ENCODE measurements at places on chromosomes 4 and X. TPM values are rescaled to one million over a fixed set of nuclear protein-coding genes. Genes with fewer than 3 reads are reported as not detected.

The RBMX gene
- total RNA-seq: 308 TPM

The NOCT gene
- total RNA-seq: 5.5 TPM

The CFAP99 gene
- total RNA-seq: 0.19 TPM

The SPP1 gene
- total RNA-seq: 44.2 TPM

The TRMT2B gene
- 15.3 TPM for total RNA-seq

The FAM199X gene
- 9.7 TPM for total RNA-seq

The FAM149A gene
- total RNA-seq: 3.8 TPM

The TAF7L gene
- 0.19 TPM for total RNA-seq

The NSUN7 gene
- 1.3 TPM for total RNA-seq

The ETDB gene
- total RNA-seq: not detected

The PHOX2B gene
- total RNA-seq: not detected

The MEPE gene
- total RNA-seq: 0.24 TPM

The DCAF4L1 gene
- 0.09 TPM for total RNA-seq

The UNC5C gene
- 1.8 TPM for total RNA-seq

The SULT1E1 gene
- total RNA-seq: 7.8 TPM

The PAGE1 gene
- not detected for total RNA-seq

The ZBTB49 gene
- total RNA-seq: 4.5 TPM

The EIF2S3 gene
- total RNA-seq: 168 TPM

The ARMCX2 gene
- 11.5 TPM for total RNA-seq

The RAB9B gene
- total RNA-seq: 1.5 TPM

The DACH2 gene
- total RNA-seq: 0.05 TPM

The ATG4A gene
- total RNA-seq: 14.7 TPM

The KLHL4 gene
- 1.7 TPM for total RNA-seq

- no peak for DNase-seq
These were observed 68.8 kb downstream of the ATXN3L start for GRCh38 chrX:13250826-13251580.

- no peak for DNase-seq
These were observed 386.9 kb upstream of the MAOA start for GRCh38 chrX:43269201-43269600.

- no peak for DNase-seq
These were observed 167.2 kb downstream of the BTC start for GRCh38 chr4:74627093-74627492.

GRCh38 chr4:90597927-90598326 lies 470.7 kb downstream of the CCSER1 start:
- no peak for DNase-seq

- no peak for DNase-seq
These were observed 85.9 kb downstream of the MAOA start for GRCh38 chrX:43741843-43742573.

GRCh38 chr4:21202959-21203358 lies 502.7 kb downstream of the PACRGL start:
- no peak for DNase-seq

GRCh38 chr4:112144546-112145325 lies 518 bp upstream of the FAM241A start:
- no peak for DNase-seq

DNA sequence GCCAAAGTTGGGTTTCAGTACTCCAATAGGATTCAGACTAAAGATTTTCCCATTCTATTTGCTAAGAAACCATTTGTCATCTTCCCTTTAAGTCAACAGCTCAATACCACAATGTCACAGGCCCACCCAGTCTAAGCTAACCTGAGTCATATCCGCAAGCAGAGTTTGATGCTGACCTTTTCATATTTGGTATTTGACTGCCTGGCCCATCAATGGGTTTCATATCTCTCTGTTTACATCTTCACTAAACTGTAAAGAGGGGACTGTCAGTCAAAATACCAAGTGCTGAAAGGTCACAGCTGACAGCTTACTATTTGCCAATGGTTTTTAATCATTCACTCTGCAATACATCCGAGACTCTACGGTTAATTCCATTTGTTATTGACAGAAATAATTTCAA lies 707.5 kb upstream of the ACTRT1 start:
- no peak for DNase-seq

DNA sequence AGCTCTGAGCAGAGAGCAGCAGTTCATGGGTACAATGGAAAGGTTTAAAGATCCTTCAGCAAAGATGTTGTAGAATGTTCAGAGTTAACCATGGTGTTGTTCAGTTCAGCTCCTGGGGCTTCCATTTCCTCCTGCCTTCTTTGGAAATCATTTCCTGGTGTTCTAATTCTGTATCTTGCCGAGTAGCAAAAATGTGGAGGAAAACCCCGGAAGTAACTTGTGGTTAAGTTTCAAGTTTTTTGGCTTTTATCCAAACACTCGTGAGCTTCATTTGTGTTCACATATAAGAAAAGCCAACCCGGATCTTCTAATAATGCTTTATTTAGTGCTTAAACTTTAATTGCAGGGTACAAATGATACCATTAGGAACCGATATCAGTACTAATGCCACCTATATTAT lies 33.6 kb upstream of the ARX start:
- DNase-seq: no peak

DNA sequence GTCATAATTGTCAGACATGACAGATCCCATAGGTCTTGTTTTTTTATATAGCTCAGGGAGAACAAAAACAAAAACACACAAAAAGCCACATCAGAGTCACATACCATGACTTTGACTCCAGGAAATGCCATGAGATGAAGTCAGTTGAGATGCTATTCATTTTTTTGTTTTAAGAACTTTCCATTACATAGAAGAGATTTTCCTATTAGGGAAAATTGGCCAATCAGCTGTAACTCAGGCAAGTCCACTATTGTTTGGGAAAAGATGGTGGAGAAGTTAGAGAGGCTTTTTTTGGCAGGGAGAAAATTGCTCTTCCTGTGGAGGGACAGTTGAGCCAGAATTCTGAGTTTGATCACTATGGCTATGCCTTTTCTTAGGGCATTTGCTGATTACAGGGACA lies 72.6 kb downstream of the SMARCA5 start:
- no peak for DNase-seq

DNA sequence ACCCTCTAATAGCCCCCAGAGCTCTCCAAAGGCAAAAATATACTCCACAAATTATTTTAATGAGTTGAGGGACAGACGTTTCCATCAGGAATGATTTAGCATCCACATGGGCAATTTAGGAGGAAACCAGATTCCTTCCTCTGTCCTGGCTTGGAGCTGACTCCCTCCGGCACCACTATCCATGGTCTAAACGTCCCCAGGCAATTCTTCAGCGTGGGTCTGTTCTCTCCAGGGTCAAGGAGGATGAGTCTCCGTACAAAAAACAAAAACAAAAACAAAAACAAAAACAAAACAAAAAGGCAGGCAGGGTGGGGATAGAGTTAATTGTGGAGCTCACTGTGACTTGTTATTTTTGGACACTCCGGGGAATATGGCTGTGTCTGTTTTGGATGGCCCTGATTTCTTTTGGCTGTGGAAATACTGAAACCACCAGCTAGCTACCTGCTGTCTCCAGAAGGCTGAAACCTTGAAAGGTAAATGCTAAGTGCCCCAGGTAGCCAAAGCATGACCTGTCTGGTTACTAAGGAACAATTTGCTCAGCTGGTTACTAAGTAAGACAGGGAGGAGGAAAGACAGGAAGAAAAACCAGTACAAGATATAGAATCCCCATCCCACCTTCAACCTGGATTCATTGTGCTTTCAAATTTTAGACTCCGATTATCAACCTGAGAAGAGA lies 419.1 kb upstream of the LCORL start:
- DNase-seq: no peak

- DNase-seq: no peak
These were observed 50.3 kb downstream of the FTHL17 start for GRCh38 chrX:31021537-31021936.

DNA sequence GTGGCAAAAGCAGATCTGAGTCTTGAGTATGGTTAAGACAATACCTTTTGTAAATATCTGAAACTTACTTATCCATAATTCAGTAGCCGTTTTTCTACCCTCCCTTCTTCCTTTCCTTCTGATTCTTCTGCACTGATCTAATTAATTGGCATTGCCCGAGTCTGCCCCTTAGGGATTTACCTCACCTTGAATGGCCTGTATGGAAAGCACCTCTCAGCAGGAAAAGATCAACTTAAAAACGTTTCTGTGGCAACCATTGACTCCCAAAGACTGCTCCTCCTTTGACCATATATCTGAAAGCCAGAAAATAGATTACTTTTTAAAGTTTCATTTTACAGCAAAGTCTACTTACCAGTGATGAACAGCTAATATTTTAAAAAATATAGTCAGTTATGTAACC lies 496.5 kb upstream of the LCORL start:
- no peak for DNase-seq

GRCh38 chr4:52750819-52751486 lies at the start of gene ERVMER34-1:
Gene ERVMER34-1 (minus strand): TSS chr4:52751425. CDS start chr4:52745520, 5,905 bp downstream.
- DNase-seq: no peak

DNA sequence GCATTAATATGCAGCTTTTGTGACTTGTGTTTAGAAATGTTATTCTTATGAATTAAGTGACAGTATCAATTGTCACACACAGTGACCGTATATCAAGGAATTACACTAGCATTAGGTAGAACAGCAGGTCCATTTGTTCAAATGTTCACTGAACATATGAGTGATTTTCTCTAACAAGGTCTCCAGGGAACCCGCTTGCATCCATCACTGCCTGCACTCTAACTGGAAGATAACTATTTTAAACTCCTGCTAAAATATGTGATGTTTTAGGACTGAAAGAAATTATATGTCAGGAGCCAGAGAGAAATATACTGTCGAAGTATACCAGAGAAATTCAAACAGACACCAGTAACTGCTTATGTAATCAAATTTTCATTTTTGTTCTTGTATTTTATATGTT lies 1395.7 kb downstream of the PCDH18 start:
- no peak for DNase-seq

GRCh38 chr4:181529537-181529936 lies 713.7 kb upstream of the TENM3 start:
- no peak for DNase-seq

DNA sequence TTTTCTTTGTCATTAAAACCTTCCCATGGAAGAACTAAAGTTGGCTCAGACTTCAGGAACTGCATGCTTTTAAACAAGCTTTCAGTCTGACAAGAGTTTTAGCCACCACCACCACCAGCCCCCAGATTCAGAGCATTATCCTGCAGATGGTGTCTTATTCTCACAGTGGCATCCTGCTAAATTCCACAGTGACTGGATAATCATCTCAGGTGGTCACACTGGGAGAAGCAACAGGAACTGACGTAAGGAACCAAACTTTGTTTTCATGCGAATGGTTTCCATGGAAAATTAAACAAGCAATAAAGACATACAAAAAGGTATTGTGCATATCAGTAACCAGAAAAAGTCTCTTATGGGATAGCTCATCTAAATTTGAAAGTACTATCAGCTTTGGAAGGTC lies 370.7 kb downstream of the FBXW7 start:
- DNase-seq: no peak

GRCh38 chrX:111634823-111635729 lies 45.9 kb upstream of the ALG13 start:
- DNase-seq: no peak

DNA sequence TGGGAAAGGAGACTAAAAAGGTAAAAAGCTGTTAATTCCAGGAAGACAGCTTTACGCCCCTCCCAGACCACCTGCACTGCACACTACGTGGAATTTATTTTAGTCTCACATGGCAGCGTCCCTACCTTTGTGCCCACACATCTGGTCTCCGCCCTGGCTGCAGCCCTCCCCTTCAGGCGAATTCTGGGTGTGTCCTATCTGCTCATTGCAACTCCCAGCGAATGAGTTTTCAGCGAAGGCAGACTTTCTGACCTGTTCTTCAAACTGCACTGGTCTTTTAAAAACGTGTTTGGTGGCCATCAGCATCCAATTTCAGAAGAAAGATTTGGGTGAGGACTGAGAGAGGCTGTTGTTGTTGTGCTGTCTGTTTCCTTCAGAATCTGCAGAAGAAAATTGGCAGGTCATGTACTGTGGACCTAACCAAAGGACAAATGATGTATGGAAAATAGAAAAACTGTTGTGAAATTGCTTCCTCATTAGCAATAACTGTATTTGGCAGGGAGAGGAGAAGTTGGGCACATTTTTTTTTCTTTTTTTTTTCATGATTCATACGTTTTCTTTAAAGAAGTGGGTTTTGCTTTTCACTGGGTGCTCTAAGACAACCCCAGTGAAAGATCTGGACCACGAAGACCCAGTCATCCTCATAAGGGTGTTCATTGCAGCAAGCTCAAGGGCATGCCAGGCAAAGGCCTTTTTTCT lies 4.2 kb downstream of the TLR8 start:
- DNase-seq: no peak

DNA sequence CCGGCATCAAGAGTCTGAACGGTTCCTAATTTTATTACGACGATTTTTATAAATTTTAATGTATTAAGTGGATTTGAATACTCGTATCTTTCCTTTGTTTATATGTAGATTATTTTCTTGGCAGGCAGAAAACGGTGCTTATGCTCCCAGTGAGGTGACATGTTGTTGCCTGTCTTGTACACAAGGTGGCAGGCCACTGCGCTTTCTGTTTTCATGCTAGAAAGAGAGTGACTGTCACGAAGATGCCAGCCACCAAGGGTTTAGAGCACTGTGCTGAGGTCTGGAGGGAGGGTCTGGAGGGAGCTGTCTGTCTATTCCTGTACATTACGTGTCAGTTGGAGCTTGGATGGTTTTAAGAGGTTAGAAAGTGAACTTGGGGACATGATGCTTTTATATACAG lies 87.7 kb downstream of the SHROOM2 start:
- DNase-seq: peak; percentile 18

GRCh38 chrX:107691024-107691448 lies 62.7 kb downstream of the PRPS1 start:
- DNase-seq: no peak

- no peak for DNase-seq
These were observed 80.7 kb downstream of the UBE2NL start for GRCh38 chrX:143964549-143964948.

- DNase-seq: no peak
These were observed 52.2 kb upstream of the SOD3 start for GRCh38 chr4:24743206-24743605.

GRCh38 chr4:87970121-87970520 lies 5.4 kb upstream of the SPP1 start:
- no peak for DNase-seq

DNA sequence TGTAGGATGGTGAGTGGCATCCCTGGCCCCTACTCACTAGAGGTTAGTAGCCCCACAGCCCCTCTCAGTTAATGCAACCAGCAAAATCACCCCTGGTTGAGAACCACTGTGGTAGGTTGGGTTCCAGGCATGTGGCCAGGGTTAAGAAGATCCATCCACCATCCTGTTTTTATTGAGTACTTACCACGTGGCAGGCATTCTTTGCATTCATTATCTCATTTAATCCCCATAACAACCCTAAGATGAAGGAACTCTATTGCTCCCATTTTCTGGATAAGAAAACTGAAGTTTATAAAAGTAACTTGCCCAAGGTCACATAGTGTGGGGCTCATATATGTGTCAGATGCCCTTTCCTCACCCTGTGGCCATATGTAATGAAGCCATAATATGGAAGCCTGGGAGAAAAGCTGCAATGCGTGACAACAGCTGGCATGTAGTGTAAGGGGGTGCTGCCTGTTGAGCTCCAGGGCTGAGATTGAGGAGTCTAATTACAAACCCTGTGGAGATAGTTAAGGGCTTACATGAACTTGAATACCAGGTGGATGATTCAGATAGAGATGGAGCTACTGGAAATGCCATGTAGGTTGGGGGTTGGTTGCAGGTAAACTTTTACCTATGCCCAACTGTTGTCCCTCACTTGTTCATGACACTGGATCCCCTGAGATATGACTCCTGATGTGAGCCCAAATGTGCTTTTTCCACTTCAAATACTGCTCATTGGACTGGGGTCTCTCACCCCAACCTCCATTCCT lies 100.2 kb upstream of the PGRMC2 start:
- no peak for DNase-seq

- DNase-seq: no peak
These were observed 77.9 kb downstream of the TBL1X start for GRCh38 chrX:9542761-9543111.

- no peak for DNase-seq
These were observed 4.8 kb downstream of the PROM1 start for GRCh38 chr4:16079046-16079445.
